Kidney (tissue), 22 donors: ENCODE measurements at places on chromosomes 6 and 20. TPM values are rescaled to one million over a fixed set of nuclear protein-coding genes. Genes with fewer than 3 reads are reported as not detected.

- DNase-seq, result no peak
- H3K4me3 ChIP-seq, result no peak overlapping the region
- no peaks in the 10 kb centered on the region for H3K36me3 ChIP-seq
- H3K27me3 ChIP-seq, result no peaks in the 10 kb centered on the region
These were observed 594.6 kb downstream of the DOK5 start for GRCh38 chr20:55070001-55070400.

- H3K27ac ChIP-seq, result no peak overlapping the region
- H3K27me3 ChIP-seq, result no peaks in the 10 kb centered on the region
- no peak for DNase-seq
- H3K4me3 ChIP-seq, result no peak overlapping the region
These were observed 83.1 kb downstream of the CAP2 start for GRCh38 chr6:17476511-17476910.

DNA sequence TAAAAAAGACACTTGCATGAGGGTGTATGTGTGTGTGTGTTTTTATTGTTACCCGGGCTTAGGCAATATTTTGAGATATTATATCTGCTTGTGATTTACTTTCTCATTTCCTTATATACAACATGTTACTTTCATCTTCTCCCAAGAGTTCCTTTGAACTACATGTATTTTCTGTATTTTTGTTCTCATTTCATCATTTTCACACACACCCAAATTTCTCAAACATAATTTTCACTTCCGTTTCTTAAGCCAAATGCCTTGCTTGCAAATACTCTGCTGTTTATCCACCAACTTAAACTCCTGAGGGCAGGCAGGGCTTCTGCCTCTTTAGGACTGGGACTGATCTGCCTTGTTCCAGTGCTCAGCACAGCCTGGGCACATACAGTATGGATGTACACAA lies 69.3 kb upstream of the FYN start:
- no peak overlapping the region for H3K27ac ChIP-seq
- DNase-seq, result no peak
- no peaks in the 10 kb centered on the region for H3K27me3 ChIP-seq
- H3K4me3 ChIP-seq, result no peak overlapping the region

GRCh38 chr6:117502580-117502979 lies 20.1 kb downstream of the DCBLD1 start:
- H3K36me3 ChIP-seq, result no peaks in the 10 kb centered on the region
- no peak overlapping the region for H3K27ac ChIP-seq
- H3K27me3 ChIP-seq, result no peaks in the 10 kb centered on the region
- H3K4me3 ChIP-seq, result no peak overlapping the region

DNA sequence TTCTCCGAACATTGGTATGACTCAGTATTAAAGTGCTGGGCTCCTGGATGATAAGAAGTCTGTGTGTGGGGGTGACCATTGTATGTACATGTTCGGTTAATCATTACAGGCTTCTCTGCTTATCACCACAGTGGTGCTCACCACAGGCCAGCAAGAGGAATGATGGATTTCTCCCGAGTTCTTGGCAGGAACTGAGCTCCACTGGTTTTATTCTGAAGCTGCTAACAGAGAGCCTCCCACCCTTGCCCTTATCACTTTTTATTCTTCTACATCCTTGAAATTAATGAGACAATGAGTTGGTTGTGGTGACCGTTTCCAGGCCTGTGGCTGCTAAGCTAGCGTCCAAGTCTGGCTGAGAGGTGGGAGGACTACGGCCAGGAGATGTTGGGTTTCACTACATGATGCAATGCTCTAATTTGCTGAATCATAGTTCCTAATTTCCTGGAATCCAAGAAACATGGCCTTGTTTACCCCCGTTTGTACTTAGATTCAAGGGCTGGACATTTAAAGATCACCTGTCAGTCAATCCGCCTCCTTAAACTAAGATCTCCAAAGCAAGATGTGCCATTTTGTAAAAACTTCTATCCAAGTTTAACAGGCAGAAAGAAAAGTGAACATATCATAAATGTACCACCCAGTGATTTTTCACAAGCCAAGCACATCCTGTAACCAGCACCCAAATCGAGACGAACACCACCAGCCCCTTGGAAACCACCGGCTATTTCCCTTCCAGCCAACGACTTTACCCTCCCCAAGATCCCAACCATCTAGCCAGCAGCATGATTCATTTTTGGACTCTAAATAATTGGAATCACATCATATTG lies 172.5 kb downstream of the FOXA2 start:
- no peaks in the 10 kb centered on the region for H3K36me3 ChIP-seq
- no peaks in the 10 kb centered on the region for H3K4me1 ChIP-seq
- no peak overlapping the region for H3K27ac ChIP-seq
- no peaks in the 10 kb centered on the region for H3K27me3 ChIP-seq
- H3K4me3 ChIP-seq, result no peak overlapping the region

Gene GMPR
- 51.4 TPM for total RNA-seq

Gene SIRPG
- 2.5 TPM for total RNA-seq
